Fibroblast of villous mesenchyme (primary cell): ENCODE measurements at places on chromosomes 1 and 21. TPM values are rescaled to one million over a fixed set of nuclear protein-coding genes. Genes with fewer than 3 reads are reported as not detected.

Gene OR2L5
- total RNA-seq = not detected in 2 replicates

Gene HSD3B2
- total RNA-seq = not detected in 2 replicates

DNA sequence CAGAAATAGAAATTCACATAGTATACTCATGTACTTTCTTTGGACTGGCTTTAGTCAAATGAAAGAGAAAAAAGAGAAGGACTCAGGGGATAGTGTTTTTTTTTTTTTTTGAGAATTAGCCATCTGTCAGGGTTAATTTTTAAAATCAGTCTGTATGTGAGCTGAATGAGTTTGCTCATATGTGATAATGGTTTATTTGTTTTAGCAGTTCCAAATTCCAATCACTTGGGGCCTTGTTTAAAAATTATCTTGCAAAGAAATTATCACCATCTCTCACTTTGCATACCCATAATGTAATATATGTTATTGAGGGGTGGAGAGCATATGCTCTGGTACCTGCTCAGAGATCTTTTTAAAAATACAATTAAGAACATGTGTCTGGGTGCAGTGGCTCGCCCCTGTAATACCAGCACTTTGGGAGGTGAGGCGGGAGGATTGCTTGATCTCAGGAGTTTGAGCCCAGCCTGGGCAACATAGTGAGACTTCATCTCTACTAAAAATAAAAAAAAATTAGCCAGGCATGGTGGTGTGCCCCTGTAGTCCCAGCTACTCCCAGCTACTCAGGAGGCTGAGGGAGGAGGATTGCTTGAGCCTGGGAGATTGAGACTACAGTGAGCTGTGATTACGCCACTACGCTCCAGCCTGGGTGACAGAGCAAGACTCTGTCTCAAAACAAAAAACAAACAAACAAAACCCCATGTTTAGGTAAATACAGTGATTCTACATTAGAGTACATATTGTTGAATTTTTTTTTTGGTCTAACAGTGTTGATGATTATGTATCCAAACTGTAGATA lies 19.7 kb downstream of the GNAI3 start:
- DNase-seq = no peak

- DNase-seq = no peak
Observed at GRCh38 chr21:37244501-37245095, 22.5 kb downstream of the VPS26C start.

GRCh38 chr1:89708751-89709375 lies 75.9 kb downstream of the LRRC8C start:
- no peak for DNase-seq

Gene LMNA
- 694 and 1,059 TPM in 2 replicates for total RNA-seq

GRCh38 chr1:53562981-53563379 lies 103.8 kb downstream of the DMRTB1 start:
- no peak for DNase-seq

Gene GJB4
- not detected in 2 replicates for total RNA-seq

Gene S100A7A
- total RNA-seq = not detected in 2 replicates

DNA sequence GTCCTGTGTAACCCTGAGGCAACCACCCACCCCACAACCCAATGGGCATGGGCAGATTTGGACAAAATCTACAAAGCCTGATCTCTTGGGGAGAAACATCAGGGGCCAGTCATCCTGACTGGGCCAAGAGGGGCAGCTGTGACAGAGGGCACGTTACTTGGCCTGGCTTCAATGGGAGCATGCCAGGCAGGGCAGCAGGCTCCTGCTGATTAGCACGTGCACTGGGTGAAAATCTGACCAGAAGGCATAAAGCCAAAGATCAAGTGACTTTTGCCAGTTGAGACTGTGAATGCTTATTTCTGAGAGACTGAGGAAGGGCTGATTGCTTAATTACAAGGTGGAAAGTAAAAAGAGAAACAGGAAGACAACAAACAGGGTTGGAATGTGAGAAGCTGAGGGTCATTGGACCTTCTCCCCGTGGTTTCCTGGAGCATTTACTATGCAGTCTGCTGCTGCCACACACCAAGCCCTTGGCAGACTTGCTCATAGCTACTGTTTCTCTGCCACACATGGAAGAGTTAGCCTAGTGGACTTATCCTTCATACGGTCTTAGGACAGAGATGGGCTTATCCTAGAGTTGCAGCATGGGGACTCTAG lies 39.8 kb upstream of the TNR start:
- DNase-seq = peak; percentile 14

DNA sequence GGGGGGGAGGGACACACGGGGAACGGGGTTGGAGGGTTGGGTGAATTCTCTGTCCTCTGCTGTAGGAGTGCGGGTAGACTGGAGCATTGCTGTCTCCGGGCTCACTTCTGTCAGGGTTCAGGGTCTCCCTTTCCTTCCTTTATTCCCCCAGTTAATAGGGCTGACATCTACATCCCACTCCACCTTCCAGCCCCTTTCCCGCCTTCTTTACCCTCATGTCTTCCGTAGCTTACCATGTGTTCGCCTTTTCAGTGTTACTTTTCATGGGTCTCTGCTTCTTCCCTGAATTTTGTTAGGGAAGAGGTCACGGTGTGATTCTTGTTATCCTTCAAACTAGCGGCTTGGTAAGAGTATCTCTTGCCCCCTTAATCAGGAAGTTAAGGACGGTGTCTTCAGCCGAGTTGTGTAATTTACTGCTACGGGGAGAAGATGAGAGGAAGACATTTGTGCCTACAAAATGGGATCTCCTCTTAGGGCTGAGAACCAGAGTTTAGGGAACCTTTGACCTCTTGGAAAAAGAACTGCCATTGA lies 917 bp downstream of the RAP1A start:
- DNase-seq = peak; percentile 22
